NCI-H446 (cell line): ENCODE measurements at places on chromosomes 2 and 18.

DNA sequence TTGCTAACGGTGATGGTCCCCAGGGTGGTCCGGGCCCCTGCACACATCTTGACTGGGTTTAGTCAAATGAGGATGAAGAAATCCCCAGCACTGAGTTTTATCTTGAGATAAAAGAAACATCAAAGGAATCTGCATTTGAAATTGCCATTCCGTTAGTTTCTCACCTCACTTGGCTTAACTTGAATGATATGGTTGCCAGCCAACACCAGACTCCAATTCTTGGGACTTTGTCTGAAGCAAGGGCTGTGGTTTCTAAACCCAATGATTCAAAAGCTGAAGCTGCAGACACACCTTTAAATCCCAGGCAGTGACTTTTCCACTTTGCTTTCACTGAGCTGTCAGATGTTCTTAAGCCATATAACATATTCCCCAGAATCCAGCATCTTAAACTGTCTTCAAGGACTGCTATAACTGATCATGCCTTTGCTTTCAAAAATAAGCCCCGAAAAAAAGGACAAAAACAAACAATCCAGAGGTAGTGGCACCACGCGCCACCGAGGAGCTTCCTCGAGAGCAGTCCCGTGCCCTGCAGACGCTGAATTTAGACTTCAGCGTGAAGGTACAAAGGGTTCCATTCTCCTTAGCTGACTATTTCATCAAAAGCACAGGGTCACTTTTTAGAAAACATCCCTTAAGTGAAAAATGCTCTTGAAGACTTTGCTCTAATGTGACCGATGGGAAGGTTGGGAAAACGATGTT, 189.3 kb downstream of the HDAC4 start:
- DNase-seq, result no peak

GRCh38 chr2:67642046-67642382, 244.9 kb downstream of the ETAA1 start:
- DNase-seq, result no peak

- DNase-seq, result no peak
Measured at GRCh38 chr2:170461889-170462288, 253.2 kb upstream of the SP5 start.

- DNase-seq, result no peak
Measured at GRCh38 chr18:52319424-52319983, 20.5 kb upstream of the DCC start.

DNA sequence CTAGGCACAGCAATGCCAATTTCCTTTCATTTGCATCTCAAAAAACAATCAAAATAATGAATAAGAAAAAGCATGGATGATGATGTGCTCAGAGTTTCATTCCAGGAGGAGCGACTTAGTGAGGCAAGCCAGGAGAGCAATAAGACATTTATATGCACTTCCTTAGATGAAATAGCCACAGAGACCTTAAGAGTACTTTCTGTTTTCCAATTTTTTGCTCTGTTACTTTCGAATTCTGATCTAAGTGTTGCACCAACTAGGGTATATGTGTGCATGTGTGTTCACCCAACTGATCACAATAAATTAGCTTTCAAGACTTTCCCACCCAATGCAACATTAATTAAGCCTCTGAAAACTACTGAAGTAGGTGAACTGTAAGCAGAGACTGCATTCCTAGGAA, 709 bp downstream of the RAB27B start:
- DNase-seq, result no peak

- no peak for DNase-seq
Measured at GRCh38 chr2:227706859-227707258, 11.0 kb downstream of the SLC19A3 start.

GRCh38 chr18:22124970-22125369, 44.4 kb upstream of the GATA6 start:
- DNase-seq, result no peak

DNA sequence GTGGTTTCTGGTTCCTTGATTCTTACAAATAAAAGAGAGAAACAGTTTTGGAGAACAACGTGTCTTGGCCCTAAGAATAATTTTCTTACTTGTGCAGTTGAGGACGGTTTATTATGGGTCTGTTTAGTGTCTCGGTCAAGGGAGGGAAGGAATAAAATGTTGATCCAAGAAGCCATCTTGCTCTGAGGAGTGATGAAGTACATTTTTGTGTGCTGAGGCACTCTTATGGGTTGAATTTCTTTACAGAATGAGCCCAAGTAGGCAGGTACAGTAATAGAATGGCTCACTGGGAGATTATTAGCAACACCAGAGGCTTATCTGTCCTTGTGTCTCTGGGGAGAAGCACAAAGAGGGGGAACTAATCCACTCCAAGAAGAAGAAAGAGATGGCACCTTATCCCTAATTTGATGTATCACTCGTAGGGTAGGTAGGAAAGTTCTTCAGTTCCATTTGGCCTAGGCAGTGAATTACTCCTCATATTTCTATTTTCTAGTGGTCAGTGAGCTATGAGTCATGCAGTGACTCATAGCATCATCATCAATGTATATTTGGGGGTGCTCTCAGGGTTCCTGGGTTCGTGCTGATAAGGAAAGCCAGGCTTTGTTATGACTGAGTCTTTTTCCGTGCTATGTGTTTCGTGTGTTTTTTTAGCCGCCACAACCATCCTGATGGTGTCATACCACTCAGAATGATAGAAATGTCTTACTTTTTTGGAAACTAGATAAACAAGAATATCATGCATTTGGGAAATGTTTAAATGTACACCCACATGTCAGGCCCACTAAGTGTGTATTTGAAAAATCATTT, 250.1 kb upstream of the CTAGE1 start:
- no peak for DNase-seq

GRCh38 chr2:16630463-16630862, 35.2 kb downstream of the CYRIA start:
- no peak for DNase-seq

- no peak for DNase-seq
Measured at GRCh38 chr2:33241581-33241980, 234.9 kb upstream of the RASGRP3 start.

DNA sequence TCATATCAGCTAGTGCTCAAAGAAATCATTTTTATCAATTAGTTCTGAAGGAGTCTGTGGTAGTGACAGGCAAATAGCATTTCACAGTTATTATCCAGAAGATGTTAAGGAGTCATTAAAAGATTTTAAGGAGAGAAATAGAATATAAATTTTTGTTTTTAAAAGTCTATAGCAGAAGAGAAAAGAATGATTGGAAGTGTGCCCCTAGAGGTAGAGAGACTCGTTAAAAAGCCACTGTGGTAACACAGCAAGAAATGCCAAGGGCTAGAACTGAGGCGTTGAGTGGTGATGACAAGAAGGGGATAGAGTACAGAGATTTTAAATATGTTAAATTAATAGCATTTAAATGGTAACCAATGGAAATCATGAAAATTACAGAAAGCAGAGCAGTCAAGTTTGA, 78.3 kb downstream of the VWC2L start:
- no peak for DNase-seq

- DNase-seq, result no peak
Measured at GRCh38 chr2:206457188-206457634, 13.9 kb downstream of the ADAM23 start.

- no peak for DNase-seq
Measured at GRCh38 chr2:119085613-119086012, 72.9 kb downstream of the C1QL2 start.

GRCh38 chr2:230968921-230969658, 26.8 kb upstream of the SPATA3 start:
- no peak for DNase-seq

DNA sequence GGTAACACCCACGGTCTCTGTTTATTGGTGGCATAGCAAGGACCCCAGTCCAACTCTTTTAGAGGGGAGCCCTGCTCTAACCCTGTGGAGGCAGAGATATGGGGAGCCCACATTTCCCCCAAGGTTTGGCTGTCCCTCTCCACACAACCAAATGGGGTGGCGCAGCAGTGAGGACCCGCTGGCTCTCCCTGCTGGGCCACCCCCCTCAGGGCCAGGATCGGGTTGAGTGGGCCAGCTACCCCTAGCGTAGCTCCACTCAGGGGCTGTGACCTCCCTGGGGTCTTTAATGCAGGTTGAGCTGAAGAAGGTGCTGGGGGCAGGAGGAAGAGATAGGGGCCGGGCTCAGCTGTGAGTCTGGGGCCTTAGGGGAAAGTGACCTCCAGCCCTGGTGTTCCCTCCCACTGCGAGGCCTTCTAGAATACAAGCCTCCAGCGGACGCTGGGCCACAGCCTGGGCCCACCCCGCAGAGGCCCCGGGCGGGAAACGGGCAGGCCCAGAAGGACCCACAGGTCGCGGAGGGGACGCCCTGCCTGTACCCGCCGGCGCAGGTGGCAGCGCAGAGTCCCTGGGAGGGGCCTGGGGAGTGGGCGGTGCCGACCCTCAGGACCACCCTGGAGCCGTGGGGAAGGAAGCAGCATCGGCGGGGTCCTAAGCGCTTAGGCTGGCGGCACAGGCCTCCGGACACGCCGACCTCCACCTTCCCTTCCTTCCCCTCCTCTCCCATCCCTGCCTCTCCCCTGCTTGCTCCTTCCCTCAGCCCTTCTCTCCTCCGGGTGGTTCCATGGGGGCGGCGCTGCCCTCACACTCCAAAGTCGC, 9.6 kb downstream of the CROCC2 start:
- DNase-seq, result no peak

GRCh38 chr2:216536734-216537210, 38.1 kb downstream of the RPL37A start:
- DNase-seq, result no peak

DNA sequence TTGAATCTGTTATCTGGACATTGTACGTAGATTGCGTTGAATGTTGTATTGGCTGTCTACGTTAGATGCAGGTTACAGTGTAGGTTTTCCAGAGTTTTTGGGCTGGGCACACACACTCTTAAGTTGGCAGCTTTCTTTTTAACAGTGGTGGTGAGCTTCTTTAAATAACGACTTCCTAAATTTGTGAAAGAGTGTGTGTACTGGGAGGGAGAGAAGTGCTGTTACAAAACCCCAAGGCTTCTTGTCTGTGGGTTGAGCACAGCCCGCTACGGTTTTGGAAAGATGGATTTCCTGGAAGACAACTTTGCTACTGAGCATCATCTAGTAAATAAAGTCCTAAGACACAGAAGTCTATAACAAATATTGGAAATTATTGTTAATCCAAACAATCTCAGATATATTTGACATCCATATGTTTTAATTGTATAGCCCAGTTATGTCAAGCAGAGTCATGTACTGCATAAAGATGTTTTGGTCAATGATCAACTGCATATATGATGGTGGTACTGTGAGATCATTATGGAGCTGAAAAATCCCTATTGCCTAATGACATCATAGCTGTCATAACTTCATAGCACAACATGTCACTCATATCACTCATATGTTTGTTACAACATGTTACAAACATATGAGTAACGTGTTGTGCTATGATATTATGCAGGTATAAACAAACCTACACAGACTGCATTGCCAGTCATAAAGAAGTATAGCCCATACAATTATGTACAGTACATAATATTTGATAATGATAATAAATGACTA, 7.9 kb upstream of the THUMPD2 start:
- no peak for DNase-seq

- DNase-seq, result no peak
Measured at GRCh38 chr2:96760986-96761832, 507 bp downstream of the CNNM4 start.

DNA sequence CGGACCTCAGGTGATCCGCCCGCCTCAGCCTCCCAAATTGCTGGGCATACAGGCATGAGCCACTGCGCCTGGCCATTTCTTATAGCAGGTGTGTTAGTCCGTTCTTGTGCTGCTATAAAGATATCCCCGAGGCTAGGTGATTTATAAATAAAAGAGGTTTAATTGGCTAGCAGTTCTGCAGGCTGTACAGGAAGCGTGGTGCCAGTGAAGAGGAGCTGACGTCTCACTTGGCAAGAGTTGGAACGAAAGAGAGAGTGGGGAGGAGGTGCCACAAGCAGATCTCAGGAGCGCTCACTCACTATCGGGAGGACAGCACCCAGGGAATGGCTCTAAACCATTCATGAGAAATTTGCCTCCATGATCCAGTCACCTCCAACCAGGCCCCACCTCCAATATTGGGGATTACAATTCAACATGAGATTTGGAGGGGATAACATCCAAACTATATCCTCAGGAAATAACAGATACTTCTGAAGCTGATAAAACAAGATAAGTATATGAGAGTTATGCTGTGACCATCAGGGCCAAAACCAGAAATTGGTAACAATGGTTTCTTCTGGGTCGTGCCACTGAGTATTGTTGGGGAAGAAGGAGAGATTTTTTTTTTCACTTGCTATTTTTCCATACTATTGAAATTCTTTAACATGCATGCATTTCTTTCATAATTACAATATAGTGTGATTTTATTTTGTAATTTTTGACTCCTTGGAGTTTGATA, 7.4 kb upstream of the RMC1 start:
- no peak for DNase-seq

GRCh38 chr2:62010632-62011256, 105.3 kb downstream of the COMMD1 start:
- no peak for DNase-seq

GRCh38 chr2:161070693-161071479, 89.3 kb upstream of the TANK start:
- DNase-seq, result no peak

GRCh38 chr18:36403896-36404820, 106.6 kb downstream of the FHOD3 start:
- no peak for DNase-seq

GRCh38 chr2:204892506-204893255, 347.4 kb downstream of the PARD3B start:
- DNase-seq, result no peak

DNA sequence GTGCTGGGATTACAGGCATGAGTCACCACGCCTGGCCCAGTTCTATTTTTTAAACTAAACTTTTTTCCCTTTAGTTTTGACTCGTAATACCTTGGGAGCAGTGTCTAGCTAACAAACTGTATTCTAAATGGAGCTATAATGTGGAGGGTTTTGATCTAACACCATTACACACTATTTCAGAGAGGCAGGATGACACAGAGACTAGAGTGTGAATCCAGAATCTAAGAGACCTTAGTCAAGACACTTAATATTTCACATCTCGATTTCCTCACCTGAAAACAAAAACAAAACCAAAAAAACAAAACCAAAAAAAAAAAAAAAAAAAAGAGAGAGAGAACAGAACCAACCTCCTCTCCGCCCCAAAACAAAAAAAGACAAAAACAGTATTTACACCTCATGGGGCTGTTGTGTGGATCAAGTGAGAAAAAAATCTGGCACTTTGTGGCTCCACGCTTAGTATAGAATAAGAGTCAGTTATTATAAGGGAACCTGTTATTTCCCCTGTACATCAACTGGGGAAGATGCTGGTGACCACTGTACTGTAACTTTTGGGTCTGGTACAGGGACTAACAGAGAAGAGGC, 31.3 kb downstream of the DARS1 start:
- no peak for DNase-seq

DNA sequence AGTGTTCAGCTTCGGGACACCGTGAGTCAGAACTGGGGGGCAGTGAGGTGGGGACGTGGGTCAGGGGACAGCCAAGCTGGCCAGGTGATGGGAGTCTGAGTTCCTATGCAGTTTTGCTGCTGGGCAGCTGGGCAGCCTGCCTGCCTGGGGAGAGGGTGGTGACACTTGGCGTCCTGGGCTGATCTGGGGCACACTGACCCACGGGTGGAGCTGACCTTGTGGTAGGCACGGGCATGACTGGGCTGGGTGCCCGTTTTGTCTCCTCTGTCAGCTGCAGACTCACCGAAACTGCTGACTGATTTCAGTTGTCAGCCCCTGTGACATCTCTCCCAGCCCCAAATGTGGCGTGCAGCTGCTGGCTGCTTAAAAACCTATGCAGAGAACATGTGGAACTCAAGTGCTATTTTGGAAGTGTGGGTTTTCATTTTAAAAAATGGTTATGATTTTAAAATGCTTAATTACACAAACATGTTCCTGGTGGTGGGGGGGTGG, 32.6 kb upstream of the E2F6 start:
- no peak for DNase-seq
